ENCODE measurements at places on chromosomes 1 and 21.
A peak's percentile ranks its signal among the peaks of the same experiment; 100 is the strongest.

DNA sequence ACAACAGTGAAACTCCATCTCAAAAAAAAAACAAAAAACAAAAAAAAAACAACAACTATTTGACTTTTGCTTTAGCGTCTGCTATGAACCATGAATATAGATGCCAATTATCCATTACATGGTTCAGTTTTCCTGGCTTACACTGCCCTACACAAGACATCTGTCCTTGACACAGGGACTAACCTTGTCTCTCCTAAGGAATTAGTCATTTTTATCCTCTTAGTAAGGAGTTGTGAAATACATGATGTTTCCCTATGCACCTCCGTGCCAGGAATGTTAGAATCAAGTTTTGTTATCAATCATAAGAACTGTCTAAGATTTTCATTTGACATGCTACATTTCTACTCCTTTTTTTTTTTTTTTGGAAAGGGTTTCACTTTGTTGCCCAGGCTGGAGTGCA, 241.8 kb downstream of the KIF26B start:
- DNase-seq: no peak

- DNase-seq: no peak
Measured at GRCh38 chr1:41312991-41313645, 48.1 kb upstream of the FOXO6 start.

- no peak for DNase-seq
Measured at GRCh38 chr21:45383111-45383614, 21.8 kb upstream of the COL18A1 start.

GRCh38 chr21:34362136-34362444, 1.7 kb upstream of the KCNE2 start:
- no peak for DNase-seq

DNA sequence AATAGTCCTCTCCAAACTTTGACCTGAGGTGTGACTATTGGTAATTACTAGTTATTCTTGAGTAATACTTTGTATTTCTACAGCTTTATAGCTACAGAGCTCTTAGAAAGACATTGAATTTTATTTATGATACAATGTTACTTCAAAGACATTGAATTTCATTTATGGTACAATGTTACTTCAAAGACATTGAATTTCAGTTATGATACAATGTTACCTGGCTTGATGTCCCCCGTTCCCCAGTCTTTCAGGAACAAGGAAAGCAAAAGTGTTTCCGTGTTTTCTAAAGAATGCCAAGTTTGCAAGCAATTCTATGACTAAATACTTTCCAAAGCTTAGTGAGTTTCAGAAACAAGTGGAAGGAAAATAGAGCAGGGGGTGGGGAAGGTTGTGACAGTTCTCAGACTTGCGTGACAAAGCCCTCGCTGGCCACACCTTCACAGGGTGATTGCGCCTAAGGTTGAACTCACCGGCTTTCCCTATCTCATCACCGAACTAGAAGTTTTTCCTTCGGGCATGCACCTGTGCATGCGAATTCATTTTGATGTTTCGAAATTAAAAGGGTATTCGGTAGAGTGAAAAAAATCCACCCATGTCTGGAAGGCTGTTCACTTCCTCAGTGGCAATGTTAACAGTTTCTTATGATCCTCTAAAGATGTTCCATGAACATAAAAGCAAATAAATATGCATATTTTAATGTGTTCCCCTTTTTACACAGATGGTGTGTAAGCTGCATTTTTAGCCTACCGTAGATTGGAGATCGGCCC, 909 bp upstream of the PAXBP1 start:
- peak; percentile 24 for DNase-seq

DNA sequence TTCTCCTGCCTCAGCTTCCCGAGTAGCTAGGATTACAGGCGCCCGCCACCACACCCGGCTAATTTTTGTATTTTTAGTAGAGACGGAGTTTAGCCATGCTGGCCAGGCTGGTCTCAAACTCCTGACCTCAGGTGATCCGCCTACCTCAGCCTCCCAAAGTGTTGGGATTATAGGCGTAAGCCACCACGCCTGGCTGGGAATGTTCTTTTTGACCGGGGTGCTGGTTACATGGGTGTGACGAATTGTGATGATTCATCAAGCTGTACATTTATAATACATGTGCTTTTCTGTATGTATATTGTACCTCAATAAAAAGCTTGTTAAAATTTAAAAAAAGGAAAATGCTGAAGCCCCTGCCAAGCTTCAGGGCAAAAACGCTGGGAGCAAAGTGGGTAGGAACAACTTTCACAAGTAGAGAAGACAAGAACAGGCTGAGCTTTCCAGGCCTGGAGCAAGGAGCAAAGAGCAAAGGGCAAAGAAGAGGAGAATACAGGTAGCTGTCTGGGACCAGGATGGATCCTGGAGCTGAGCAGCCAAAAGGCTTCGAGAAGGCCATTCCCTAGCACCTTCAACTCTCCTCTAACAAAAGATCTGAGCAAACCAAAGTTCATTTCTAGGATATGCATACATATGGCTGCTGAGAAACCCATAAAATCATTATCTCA, 20.5 kb upstream of the YRDC start:
- DNase-seq: no peak

DNA sequence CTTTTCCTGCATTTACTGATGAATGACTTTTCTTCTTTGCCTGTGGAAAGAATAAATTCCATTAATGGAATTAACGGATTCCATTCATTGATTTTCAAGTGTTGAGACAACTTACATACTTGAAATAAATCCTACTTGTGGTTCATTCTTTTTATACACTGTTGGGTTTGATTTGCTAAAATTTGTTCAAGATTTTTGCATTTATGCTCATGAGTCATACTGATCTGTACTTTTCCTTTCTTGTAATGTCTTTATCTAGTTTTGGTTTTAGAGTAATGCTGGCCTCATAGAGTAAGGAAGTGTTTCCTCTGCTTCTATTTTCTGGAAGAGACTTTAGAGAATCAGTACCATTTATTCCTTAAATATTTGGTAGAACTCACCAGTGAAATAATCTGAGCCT, 14.4 kb downstream of the UROD start:
- DNase-seq: no peak

DNA sequence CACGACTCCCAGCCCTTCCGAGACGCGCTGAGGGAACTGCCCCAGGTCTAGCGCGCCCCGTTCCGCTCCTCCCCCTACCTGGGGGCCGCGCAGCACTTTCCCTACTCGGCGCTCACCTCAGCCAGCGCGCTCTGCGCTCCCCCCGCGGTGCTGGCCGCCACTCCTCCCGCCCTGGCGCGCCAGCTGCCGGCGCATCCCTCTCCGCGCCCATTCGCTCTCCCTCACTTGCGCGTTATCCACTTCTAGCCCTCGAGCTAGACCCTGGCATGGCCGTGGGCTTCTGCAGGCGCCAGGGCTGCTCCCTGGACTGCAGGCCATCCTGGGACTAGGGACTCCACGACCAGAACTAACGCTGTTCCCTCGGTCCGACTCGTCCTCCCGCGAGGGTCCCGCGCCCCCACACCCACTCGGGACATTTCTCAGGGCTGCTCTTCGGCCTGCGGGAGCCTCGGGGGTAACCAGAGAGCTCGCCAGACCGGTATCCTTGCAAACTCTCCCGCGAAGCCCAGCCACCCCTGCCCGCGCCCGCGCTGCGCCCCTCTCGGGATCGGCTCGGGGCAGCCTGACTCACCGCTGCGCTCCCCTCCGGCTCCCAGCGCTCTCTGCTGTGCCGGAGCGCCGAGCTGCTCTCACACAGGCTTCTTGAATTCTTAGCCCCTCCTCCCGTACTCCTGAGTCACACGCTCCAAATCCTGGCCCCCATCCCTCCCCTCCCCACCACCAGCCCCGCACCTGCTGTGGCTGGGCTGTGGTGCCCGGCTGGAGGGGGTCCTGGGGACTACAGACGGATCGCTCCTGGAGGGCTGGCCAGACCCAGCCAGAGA, at the start of gene NGF:
Gene NGF (minus strand): TSS at position 617 of the 824 bp plus-strand sequence. CDS start 51,454 bp downstream, outside the sequence.
- peak; percentile 31 for DNase-seq

DNA sequence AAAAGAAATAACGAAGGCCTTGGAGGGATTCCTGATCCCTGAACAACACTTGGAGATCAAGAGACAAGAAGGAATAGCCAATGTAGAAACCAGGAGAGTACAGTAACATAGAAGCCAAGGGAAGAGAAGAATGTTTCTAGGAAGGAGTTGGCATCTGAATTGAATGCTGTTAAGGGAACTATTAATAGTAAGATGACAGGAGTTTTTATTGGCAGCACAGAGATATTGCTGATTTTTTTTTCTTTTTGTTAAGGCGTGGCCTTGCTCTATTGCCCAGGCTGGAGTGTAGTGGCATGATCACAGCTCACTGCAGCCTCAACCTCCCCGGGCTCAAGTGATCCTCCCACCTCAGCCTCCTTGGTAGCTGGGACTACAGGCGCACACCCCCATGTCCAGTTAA, 9.6 kb upstream of the SFT2D2 start:
- no peak for DNase-seq

GRCh38 chr1:68570871-68571270, 74.0 kb upstream of the DEPDC1 start:
- no peak for DNase-seq

DNA sequence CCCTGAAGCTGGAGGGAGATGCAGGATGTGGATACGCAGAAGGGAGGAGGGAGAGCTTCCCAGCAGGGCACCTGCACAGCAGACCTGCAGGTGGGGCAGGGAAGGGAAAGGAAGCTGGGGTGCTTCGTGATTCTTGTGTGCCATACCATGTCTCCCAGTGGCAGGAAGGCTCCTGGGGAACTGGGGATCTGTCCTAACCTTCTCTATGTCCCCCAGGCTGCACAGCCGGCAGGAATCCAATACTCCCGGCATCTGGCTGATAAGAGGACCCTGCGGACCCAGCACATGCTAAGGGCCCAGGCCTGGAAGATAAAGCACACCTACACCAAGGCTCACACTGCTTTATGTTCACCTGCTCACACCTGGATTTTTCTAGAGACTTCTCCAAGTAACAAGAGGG, 79.4 kb downstream of the ITPKB start:
- DNase-seq: no peak

DNA sequence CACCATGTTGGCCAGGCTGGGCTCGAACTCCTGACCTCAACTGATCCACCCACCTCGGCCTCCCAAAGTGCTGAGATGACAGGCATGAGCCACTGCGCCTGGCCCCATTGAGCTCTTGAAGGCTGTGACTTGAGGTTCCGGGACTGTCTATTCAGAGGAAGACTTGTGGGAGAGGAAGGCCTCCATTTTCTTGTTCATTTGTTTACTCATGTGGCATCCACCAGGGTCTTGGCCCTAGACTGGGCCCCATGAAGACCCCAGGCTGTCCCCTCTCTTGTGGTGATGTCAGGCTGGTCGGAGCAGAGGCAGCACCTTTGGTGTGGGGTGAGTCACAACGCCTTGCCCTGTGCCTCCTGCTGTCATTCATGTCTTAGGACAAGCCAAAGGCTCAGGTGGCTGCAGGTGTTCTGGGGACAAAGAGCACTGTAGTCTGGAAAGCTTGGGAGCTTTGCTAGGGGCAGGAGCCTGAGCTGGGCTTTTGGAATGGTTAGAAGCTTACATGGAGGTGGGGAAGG, 224.6 kb upstream of the C1orf174 start:
- no peak for DNase-seq

DNA sequence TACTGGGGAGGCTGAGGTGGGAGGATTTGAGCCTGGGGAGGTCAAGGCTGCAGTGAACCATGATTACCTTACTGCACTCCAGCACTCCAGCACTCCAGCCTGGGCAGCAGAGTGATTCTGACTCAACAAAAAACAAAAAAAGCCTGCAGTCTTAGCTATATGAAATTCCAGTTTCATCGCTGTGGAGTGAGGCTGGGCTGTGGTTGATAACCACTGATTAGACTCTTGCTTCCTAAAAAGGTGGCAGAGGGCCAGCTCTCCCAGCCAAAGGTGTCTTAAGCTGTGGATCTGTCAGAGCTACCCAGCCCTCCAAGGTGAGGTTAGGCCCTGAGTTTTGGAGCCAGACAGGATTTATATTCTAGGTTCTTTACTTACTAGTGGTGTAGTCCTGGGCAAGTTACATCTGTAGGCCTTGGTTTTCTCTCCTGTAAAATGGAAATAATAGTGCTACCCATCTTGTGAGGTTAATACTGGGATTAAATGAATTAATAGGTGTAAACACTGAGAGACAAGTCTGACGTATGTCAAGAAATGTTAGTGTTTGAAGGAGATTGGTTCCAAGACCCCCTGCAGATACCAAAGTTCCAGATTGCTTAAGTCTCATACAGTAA, 35.9 kb downstream of the TMCC2 start:
- peak; percentile 78 for DNase-seq

GRCh38 chr1:96723936-96724335, 2.4 kb downstream of the PTBP2 start:
- DNase-seq: no peak

- DNase-seq: no peak
Measured at GRCh38 chr1:198280080-198280479, 123.3 kb downstream of the NEK7 start.

GRCh38 chr1:107535091-107535490, 394.3 kb downstream of the NTNG1 start:
- no peak for DNase-seq

GRCh38 chr21:44090325-44090724, 16.9 kb upstream of the PWP2 start:
- no peak for DNase-seq

DNA sequence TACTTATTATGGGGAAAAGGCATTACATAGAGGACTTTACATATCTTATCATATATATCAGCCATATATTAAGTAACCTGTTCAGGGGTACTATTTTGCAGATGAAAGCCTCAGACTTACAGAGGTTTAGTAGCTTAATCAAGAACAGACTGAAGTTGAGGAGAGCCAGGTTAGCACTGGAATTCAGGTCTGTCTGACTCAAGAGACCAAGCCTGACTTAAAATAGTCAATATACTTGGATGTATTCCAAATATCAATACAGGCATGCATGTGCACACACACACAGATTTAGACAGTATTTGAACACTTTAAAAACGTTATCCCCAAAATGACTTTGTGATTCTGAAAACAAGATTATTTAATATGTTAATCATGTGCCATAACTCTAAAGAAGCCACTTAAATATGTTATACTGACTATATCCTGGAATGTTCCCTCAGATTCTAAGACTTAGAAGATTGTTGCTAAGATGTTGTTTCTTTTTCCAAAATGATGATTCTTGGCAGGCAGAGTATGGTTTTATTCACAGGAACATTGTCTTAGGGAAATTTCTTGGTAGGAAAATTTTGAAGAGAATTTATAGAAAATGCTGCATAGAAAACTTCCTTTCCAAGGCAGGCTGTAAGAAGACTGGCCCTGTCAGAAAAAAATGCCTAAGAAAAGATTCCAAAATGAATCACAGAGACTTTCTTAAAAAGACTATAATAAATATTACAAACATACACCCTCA, 61.6 kb downstream of the ADAMTS1 start:
- DNase-seq: no peak

- no peak for DNase-seq
Measured at GRCh38 chr1:45924736-45925135, 121.3 kb downstream of the MAST2 start.

- no peak for DNase-seq
Measured at GRCh38 chr1:45385302-45385701, 45.1 kb upstream of the MUTYH start.

- DNase-seq: no peak
Measured at GRCh38 chr1:197778366-197778945, 3.2 kb upstream of the DENND1B start.

DNA sequence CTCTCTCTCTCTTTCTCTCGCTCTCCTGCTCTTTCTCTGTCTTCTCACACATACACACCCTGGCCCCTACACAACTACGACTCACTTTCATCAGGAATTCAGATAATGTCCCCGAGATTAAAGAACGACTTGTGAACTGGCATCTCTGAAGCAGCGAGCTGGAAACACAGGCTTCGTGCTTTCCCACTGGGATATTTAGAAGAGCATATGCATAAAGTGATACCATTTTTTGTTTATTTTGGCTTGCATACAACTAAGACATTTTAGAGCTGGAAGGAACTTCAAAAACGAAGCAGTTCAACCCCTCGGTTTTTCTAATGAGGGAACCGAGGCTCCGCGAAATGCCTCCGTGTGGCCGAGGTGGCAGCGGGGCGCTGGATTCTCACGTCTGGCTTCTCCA, 88.6 kb downstream of the ZBTB18 start:
- DNase-seq: no peak
